ENCODE measurements at places on chromosomes 6 and 20.

GRCh38 chr6:53913286-53913685 lies 118.5 kb downstream of the LRRC1 start:
- no peak for DNase-seq

DNA sequence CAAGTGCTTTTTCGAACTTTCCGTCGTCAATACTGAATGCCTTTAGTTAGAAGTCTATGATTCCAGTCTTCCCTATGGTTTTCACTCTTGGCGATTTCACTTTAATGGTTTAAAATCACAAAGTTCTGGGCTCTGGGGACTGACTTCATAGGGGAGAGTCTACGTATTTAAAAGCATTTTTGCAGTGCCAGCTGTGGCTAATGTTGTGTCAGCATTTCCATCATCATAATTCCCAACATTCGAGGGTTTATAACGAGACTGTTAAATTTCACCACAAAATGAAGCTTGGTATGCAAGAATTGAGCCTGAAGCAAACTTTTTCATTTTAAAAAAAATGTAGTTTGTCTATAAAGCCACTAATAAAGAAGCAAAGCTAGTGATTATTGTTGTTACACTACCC lies 242.7 kb downstream of the SOX4 start:
- no peak for DNase-seq

DNA sequence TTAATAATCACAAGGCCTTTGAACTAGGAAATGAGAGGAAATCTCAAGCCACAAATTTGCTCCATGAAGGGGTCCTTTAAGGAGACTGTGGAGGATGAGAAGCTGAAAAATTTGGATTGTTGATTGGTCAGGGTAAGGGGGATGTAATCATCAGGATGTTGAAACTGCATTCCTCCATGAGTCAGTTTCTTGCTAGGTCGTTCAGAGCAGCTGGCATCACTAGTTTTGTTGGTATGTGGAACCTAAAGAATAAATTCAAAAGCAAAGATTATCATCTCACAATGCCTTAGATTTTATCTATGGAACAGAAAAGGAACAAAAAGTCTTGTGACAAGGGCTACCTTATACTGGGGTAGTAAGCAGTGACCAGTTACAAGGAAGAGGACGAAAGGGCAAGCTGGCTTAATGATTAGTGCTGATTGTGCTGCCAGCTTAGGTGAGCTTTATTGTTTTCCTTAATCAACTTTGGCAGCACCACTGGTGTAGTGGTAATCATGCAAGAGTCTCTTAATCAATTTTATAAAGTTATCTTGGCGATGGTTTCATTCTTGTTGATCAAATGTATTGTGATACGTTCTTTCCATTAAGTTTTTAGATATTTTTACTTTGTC lies 36.6 kb downstream of the CRISP2 start:
- no peak for DNase-seq

- no peak for DNase-seq
Measured at GRCh38 chr20:33119725-33120720, 40.6 kb downstream of the BPIFB4 start.

DNA sequence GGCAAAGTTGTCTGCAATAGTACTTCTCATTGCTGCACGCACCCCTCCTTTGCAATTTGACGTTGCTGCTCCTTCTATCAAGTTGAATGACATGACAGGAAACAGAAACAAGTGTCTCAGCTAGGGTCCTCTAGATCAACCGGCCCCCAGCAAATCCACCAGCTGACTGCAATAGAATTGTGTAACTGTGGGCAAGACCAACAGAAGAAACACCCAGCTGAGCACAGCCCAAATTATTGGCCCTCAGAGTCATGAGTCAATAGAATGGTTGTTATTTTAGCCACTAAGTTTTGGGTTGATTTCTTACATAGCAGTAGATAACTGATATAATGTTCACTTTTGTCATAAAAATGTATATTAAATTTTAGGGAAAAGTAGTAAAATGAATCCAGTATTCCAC lies 202.7 kb downstream of the MAFB start:
- DNase-seq, result no peak

DNA sequence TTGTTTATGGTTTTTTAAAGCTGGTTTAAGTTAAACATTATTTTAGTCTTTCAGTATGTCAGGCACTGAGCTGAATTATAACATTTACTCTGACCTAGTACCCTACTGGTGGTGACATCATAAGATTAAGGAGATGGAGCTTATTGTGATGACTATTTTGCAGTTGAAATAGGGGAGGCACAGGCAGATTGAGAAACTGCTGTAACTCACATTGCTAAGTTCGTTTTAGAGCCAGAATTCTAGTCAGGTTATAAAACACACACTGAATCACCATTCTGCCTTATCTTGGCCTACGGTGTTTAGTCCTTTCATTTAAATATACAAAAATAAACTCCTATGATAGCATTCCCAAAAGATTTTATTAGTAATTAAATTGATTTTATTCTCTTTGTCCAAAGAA lies 584.1 kb downstream of the TFAP2A start:
- no peak for DNase-seq

- DNase-seq, result no peak
Measured at GRCh38 chr6:65253041-65253440, 454.0 kb downstream of the EYS start.
